ENCODE measurements at places on chromosomes 5 and 9. TPM values are rescaled to one million over a fixed set of nuclear protein-coding genes. Genes with fewer than 3 reads are reported as not detected.

Gene KCNT1
- not detected for total RNA-seq

GRCh38 chr5:114243281-114243971 is 118.4 kb upstream of the KCNN2 start:
- no peak overlapping the region for H3K4me3 ChIP-seq
- no peaks in the 10 kb centered on the region for H3K36me3 ChIP-seq
- no peak overlapping the region for H3K27ac ChIP-seq
- no peak for DNase-seq

GRCh38 chr9:126852086-126852688 is 8.3 kb upstream of the ZBTB34 start:
- no peak for DNase-seq
- H3K27ac ChIP-seq = no peak overlapping the region
- H3K27me3 ChIP-seq = peaks cover 9% of the 10 kb centered on the region
- H3K4me3 ChIP-seq = no peak overlapping the region

- H3K4me1 ChIP-seq = no peaks in the 10 kb centered on the region
- H3K27ac ChIP-seq = no peak overlapping the region
- no peaks in the 10 kb centered on the region for H3K27me3 ChIP-seq
- no peak overlapping the region for H3K4me3 ChIP-seq
- no peak for DNase-seq
- H3K36me3 ChIP-seq = no peaks in the 10 kb centered on the region
Measured at GRCh38 chr9:77156646-77157371, 20.5 kb upstream of the VPS13A start.

DNA sequence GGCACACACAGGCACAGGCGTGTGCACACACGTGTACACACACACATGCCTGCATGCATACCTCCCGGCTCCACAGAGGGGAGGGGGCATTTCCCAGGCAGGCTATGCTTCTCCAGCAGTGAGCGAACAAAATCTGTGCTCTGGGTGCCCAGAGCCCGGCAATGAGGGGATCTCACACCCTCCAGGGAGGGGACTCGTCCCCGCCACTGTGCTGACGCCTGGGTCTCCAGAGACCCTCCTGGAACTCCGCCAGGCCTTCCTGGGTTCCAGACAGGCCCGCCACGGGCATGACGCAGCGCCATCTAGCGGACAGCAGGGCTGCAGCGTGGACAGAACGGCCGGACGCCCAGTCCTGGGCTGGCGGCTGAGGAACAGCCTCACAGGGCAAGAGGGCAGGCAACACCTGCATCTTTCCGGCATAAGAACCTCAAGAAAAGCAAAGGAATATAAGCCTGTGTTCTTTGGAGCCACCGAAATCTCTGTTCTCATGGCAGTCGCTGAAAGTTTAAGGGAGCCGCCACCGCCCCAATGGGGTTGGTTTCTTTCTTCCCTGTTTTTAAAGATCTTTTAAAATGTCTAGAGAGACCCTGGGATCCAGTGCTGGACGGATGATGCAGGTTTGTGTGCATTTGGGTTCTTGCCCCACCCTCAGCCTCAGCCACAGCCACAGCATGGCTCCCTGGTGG is 135.6 kb upstream of the PPP1R26 start:
- H3K27ac ChIP-seq = no peak overlapping the region
- peak; percentile 81 for DNase-seq
- no peaks in the 10 kb centered on the region for H3K4me1 ChIP-seq
- H3K27me3 ChIP-seq = peaks cover 62% of the 10 kb centered on the region
